Suprapubic skin (tissue), 4 donors: ENCODE measurements at places on chromosomes 16 and 17. TPM values are rescaled to one million over a fixed set of nuclear protein-coding genes. Genes with fewer than 3 reads are reported as not detected.

GRCh38 chr17:75531721-75532072, 6.2 kb downstream of the LLGL2 start:
- DNase-seq, result no peak

DNA sequence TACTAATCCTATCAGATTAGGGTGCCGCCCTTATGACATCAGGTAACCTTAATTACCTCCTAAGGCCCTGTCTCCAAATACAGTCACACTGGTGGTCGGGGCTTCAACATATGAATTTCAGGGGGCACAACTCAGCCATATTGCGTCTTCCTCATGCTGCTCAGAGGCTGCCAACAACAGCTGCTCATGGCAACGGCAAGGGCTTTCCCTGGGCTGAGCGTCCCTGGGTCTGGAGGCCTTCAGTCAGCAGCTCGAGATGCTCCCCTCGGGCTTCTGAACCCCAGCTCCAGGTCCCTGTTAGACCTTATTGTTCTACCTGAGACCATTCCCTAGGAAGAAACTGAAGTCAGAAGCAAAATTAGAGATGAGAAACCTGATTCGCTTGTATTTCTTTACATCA, 157.2 kb downstream of the TMEM132E start:
- peak; percentile 60 for DNase-seq

Gene RASL10B
- 0.94 TPM for total RNA-seq

DNA sequence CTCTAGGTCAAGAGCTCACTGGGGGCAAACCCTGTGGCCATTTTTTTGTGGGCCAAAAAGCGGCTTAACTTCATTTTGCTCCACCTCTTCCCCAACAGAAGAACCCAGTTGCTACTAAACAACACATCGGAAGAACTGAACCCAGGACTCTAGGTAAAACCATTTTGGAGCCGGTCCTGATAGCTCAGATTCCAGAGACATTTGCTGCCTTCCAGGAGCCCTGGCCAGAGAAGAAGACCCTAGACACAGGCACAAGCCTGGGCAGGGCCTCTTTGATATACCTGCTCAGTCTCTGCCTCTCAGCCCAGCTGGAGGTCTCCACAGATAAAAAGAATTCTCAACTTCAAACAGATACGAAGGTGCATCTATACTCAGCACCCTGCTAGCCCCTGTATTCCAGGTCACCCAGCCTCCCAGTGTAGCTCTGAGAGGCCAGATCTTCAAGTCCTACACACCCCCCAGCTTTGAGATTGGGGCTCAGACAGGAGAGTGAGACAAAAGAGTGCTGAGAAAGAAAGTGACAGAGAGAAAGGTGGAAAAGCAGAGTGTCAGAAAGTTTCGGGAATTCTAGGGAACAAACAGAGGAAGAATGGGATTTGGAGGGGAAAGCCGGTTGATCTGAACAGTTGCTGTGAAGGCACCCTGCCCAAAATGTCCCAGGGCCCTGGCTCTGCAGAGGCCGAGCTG, 6.6 kb upstream of the HOXB9 start:
- no peak for DNase-seq

Gene IL34
- total RNA-seq, result 96.5 TPM

- DNase-seq, result no peak
Measured at GRCh38 chr17:13597723-13598347, 3.9 kb downstream of the HS3ST3A1 start.

Gene HOXB2
- total RNA-seq, result 13.6 TPM

Gene TRAF7
- 53.4 TPM for total RNA-seq

DNA sequence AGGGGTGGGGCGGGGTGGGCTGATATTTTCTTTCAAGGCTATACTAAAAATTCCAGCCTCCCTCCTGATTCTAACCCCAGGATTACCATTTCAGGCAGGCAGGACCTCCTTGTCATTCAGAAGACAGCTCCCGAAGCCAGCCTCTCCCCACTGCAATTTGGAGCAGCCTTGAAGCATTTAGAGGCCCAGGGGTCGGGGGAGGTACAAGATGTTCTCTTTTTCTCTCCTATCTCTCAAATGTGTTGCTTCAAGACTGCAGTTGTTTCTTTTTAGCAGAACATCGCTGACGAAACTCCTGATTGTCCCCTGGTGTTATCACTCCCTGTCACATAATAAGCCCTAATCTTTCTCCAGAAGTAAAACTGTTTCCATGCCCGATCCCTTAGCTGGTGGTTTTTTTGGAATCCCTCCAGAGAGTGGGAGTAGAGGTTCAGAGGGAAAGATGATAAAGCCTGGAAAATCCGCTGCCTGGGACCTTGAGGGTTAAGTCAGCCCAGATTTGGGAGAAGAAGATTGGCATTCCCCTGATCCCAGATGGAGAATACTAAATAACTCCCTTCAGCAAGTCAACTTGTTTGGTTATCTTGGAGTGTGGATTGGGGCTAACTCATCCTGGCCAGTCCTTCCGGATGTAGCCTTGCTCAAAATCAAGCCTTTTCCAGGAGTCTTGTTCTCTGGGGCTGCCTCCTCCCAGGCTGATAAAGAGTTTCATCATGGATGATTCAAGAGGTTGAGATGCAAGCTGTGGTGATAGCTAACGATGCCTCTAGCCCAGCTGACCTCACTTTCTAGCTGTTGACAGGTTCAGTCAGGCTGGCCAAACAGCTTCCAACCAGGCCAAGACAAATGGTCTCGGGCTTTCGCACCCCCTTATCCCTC, 71.3 kb downstream of the SOX9 start:
- DNase-seq, result no peak

GRCh38 chr17:1629504-1630310, 1.1 kb upstream of the SLC43A2 start:
- DNase-seq, result no peak

GRCh38 chr17:13521784-13522183, 79.9 kb downstream of the HS3ST3A1 start:
- DNase-seq, result no peak

Gene LRRC75A
- 0.64 TPM for total RNA-seq
